Activated naive CD4-positive, alpha-beta T cell (primary cell): ENCODE measurements at places on chromosomes 1 and 21.

DNA sequence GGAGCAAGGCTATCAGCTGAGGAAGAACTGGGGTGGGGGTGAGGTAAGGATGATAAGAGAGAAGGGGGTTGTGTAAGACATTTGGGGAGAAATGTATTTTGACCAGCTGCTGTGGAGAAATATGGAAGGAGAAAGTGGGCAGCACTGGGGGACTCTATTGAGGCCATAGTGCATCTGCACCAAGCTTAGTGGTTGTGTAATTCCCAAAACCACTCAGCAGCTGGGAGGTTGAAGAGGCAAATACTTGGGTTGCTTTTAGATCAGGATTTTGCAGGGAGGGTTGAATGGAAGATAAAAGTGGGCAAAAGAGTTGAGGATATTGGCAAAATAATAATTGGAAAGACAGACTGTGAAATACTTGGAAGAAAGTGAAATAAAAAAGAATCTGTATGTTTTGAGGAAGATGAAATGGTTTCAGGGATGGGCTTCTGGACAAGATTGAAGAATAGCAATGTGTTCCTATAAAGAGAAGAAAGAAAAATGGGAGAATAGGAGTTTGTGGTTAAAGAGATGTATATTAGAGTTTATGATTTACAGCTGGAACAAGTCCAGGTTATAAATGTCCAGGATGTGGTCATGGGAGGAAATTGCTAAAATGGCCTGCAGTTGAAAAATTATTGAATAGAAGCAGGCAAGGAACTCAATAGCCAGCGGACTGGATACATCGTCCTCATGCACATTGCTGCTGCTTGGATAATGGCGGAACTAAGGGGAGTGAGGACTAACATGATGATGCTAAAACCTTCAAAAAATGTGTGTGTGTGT is 162.7 kb downstream of the DNM3 start:
- DNase-seq, result no peak

GRCh38 chr1:110515891-110516290 is 3.1 kb downstream of the KCNA10 start:
- DNase-seq, result no peak

DNA sequence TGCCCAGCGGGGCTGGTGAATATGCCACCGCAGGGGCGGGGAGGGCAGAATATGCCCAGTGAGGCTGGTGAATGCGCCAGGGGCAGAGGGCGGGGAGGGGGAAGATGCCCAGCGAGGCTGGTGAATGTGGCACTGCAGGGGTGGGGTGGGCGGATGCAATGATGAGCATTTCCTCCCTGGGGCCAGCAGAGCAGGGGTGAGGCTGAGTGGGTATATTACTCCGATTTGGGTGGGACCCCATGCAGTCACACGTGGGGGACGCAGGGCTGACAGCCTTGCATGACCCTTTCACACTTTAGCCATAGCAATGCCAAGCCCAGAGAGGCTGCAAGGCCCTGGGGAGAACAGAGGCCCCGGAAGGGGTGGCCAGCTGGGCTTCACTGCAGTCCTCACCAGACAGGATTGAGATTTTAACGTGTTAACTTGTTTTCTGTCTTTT is 9.3 kb upstream of the SLX9 start:
- peak; percentile 63 for DNase-seq

- no peak for DNase-seq
Observed at GRCh38 chr1:35924838-35925237, 6.1 kb upstream of the AGO3 start.

GRCh38 chr1:86687595-86687994 is 16.8 kb upstream of the SH3GLB1 start:
- DNase-seq, result no peak

- no peak for DNase-seq
Observed at GRCh38 chr1:207179036-207179435, 75.0 kb downstream of the C4BPA start.

DNA sequence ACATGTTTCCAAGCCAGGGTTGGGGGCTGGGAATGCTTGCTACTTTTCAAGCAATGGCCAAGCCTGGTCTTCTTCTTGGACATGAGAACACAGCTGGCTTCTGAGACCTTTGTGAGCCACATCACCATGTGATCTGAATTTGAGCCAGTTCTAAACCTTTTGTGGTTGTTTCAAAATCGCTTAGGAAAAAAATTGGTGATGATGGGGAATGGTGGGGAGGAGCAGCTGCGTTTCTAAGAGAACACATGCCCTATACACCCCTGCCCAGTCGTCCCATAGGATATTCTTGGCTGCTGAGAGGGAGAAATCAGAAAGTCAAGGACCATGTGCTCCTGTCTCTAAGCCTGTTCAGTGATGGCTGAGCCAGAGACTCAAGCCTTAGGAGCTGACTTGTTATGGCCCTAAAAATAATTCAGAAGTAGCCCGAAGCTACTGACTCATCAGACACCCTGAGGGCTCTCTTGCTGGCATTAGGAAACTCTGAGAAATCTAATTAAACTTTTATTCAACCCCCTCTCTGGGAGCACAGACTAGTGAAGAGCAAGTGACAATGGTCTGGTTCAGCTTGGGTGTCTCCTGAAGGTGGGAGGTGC is 30.5 kb downstream of the CCDC185 start:
- DNase-seq, result no peak

DNA sequence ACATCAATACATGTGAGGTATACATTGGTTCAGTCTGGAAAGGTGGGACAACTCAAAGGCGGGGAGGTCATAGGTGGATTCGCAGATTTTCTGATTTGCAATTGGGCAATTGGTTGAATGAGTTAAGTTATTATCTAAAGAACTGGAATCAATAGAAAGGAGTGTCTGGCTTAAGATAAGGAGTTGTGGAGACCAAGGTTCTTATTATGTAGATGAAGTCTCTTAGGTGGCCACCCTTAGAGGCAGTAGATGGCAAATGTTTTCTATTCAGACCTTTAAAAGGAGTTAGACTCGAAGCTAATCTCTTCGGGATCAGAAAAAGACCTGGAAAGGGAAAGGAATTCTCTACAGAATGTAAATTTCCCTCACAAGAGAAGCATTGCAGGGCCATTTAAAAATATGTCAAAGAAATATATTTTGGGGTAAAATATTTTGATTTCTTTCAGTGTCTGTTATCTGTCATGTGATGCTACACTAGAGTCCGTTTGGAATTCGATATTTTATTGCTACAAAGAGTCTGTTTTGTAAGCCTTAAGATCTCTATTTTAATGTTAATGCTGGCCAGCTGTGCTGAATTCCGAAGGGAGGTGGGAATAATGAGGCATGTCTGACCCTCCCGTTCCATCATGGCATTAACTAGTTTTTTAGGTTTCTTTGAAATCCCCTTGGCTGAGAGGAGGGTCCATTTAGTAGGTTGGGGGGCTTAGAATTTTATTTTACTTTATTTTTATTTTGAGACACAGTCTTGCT is 265.1 kb downstream of the PTPRU start:
- no peak for DNase-seq

DNA sequence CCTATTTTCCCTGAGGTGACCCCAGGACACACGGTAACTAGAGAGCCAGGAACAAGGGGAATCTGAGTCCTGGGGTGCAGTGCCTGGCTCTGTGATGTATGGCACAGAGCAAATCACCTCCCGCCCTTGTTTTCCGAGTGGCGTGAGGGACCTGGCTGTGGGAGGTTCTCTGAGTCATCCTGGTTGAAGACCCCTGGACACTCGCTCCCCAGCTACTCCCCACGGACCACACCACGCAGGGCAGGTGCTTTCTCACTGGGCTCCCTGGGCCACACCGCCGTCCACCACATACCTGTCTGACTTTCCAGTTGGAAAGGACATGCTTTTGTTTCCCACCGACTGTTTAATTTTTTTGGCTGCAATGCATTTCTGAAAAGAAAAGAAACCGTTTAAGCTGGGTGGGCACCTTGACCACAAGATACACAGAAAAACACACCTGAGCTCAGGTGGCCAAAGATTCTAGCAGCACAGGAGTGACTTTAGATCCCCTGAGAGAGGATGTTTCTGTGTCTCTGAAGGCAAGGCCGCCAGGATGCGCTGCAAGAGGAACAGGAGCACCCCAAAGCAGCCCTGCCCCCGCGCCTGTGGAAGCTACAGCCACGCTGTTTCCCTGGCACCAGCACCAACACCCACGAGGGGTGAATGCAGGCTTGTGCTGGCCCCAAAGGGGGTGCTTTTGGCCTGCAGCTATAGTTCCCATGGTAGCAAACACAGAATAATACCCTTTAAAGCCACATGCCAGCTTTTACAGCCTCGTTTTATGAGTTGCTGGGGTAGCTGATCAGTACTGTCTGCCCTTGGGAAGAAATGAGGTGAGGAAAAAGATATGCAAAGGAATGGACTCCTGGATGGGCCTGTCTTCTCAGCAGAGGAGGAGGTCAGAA is 8.1 kb upstream of the SRM start:
- no peak for DNase-seq

GRCh38 chr1:190578017-190578416 is 100.4 kb upstream of the BRINP3 start:
- DNase-seq, result no peak

DNA sequence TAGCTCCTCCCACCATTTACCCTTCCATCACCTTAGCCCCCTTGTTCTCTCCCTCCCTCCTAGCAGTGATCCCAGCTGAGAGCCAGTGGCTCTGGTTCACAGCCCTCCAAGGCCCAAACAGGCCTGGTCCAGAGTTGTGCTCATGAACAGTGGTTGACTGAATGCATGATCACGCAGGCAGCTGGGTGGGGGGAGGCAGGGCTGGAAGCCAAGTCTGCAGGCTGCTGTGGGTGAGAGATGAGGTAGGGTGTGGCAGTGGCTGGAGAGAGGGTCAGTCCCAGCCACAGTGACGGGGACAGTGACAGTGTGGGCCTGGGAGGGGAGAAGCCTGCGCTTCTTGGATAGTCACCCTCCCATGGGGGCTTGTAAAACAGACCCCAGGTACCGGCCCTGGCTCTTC is 22.2 kb downstream of the EPHA8 start:
- no peak for DNase-seq

- DNase-seq, result no peak
Observed at GRCh38 chr1:104648269-104648691, 898.6 kb downstream of the AMY1C start.

DNA sequence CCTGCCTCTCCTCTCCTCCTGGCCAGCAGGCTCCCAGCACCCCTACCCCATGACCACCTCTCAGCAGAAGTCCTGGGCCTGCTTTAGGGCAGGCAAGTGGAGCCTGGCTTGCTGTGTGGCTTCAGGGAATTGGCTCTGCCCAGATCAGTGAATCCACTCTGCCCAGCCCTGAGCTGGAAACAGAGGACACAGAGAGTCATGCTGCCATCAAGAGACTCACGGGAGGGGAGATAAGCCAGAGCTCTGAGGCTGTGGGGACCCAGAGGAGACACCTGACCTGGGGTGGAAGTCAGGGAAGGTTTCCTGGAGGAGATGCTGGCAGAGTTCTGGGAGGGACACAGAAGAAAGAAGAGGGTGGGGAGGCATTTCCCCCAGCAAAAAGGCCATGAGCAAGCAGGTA is 54.2 kb downstream of the GLIS1 start:
- no peak for DNase-seq

- no peak for DNase-seq
Observed at GRCh38 chr1:229192031-229192430, 78.9 kb upstream of the RAB4A start.

DNA sequence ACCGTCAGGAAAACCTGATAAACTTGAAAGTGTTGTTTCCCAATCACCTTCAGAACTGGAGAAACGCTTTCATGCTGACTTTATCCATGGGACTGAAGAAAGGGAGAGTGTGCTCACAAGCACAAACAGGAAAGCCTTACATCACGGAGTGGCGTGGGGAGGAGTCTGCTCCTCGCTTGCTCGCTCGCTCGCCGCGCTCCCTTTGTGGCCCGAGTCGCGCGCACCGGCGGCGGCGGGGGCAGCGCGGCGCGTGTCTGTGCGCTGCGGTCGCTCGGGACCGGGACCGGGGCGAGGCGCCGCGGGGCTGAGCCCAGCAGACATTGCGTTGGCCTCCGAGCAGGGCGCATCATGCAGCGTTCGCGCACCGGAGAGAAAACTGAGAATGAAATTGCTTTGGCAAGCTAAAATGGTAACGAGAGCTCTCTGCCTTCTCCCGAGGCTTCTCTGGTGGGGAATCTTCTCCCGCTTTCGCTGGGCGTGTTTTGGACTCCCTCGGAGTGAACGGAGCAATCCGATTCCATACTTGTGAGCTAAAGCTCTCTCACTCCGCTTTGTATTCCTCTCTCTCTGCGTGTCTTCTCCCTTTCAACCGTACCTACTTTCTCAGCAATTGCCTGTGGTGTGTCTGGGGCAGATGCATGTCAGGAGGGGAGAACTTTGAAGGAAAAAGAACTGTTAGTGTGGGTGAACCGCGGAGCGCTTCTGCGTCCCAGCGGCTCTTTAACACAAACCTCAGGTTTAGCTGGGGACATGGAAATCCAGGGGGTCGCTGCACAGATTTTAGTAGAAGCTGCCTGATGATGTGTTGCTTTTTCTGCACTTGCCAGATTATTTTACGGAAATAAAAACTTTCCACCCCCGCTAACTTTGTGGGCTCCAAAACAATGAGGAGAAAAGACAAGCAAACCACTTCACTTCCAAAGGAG is at the start of gene RGL1:
RGL1 (plus strand) TSS at position 205 of the 926 bp plus-strand sequence; CDS start at position 383, 178 bp downstream.
- DNase-seq, result no peak

DNA sequence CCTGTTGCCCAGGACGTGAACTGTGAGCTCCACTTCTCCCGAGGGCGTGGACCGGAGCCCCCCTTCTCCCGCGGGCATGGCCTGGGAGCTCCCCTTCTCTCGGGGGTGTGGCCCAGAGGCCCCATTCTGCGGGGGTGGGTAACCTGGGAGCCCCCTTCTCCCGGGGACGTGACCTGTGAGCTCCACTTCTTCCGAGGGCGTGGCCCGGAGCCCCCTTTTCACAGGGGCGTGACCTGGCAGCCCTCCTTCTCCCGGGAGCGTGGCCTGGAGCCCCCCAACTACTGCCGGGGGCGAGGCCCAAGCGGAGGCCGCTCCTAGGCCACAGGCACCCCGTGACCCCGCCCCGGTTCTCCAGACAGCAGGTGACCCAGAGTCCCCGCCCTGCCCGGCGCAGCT is 320 bp downstream of the C1orf174 start:
- DNase-seq, result no peak

DNA sequence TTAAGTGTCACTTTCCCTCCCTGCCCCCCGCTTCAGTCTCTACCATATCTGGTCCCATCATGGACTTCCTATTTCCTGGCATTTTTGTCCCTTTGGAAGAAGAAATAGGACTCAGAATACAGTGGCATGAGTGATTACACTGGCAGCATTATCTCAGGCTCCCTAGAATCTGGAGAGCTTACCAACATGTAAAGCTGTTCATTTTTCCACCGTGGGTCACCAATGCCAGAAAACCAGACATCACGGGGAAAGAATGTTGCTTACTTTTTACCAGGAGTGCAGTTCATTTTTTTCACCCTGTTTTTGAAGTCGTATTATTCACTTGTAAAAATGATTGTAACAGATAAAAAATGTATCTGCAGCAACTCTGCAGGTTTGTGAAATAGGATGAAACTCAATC is 44.8 kb downstream of the BACH1 start:
- no peak for DNase-seq

GRCh38 chr1:192256674-192257334 is 60.0 kb upstream of the RGS21 start:
- no peak for DNase-seq

- no peak for DNase-seq
Observed at GRCh38 chr1:76543495-76543894, 323.8 kb upstream of the ST6GALNAC5 start.
